Urothelium cell line (cell line): ENCODE measurements at places on chromosomes 4 and X.

DNA sequence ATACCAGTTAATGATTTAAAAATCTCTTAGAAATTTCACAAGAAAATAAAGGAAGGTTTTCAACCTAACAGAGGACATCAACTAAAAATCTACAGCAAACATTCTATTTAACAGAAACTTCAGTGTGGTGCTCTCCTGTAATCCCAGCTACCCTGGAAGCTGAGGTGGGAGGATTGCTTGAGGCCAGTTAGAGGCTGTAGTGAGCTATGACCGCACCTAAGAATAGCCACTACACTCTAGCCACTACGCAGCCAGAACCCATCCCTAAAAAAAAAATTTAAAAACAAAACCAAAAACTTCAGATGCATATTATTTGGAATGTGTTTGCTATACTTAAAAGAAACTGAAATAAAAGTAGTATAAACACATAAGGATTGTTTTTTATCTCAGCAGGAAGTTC is 7.2 kb upstream of the FHIP1A start:
- no peak for DNase-seq

GRCh38 chr4:17142232-17142711 is 243.8 kb upstream of the LDB2 start:
- peak; percentile 27 for DNase-seq

- peak; percentile 18 for DNase-seq
Observed at GRCh38 chrX:103656617-103657016, 27.8 kb downstream of the TCEAL1 start.

- DNase-seq: no peak
Observed at GRCh38 chr4:120830204-120830603, 92.3 kb downstream of the PRDM5 start.

DNA sequence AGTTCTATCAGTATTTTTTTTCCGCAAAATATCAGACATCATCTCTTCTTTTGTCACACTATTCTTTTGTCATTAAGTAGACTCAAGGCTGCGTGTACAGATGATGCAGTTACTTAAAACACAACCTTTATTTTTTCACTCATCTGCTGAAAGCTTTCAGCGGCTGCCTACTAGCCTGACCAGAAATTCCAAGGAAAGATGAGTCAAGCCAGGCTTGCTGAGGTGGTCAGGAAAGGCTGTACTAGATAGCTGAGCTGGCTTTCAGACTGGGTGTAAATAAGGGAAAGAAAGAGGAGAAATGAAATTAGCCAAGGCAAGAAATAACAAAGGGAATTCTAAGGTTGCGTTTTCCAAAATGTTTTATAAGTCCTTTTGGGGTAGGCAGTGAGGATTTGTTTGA is 17.9 kb downstream of the STK26 start:
- DNase-seq: peak; percentile 1

GRCh38 chrX:75155827-75156525 is at the start of gene ABCB7:
Gene ABCB7, minus strand, starts transcription at chrX:75156283. Its CDS starts 11 bp downstream, at chrX:75156272.
- DNase-seq: peak; percentile 73

- DNase-seq: no peak
Observed at GRCh38 chr4:9979101-9979701, 42.1 kb downstream of the SLC2A9 start.

DNA sequence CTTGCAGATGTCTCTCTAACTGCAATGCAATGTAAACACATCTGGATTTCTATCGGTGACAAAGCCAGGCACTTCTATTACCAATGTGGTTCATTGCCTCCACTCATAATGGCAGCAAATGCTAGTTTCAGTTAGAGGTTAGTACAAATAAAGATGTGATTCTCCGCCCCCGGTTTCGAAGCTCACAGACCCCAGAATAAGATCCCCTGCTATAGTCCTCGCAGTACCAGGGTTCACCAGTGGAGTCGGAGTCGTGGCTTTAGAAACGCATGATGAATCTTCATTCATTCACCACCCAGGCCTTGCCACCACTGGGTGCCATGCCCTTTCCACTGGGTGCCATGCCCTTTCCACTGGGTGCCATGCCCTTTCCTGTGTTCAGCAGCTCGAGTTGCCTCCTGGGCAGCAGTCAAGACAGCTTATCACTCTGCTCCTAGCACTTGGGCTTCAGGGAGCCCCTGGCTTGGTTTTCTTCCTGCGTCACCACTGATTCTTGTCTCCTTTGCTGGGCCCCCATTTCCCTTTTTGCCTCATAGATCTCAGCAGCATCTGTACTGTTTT is 3.5 kb upstream of the NAA10 start:
- no peak for DNase-seq

GRCh38 chr4:16812041-16812440 is 86.4 kb downstream of the LDB2 start:
- no peak for DNase-seq

DNA sequence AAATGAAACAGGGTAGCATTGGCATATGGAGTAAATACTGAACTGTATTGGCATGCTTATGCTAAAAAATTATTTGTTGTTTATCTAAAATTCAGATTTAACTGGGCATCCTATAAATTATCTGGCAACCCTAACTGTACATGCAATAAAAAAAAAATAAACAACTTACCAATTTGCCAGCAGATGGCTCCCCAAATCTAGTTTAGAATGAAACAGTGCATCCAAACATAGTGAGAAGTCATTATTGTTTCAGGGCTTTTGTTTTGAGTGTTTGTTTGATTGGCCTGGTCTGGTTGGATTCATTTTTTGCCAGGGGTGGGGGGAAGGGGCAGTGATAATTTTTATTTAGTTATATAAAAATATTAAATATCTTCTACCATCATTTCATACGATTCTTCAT is 12.8 kb upstream of the NSUN7 start:
- peak; percentile 49 for DNase-seq

GRCh38 chr4:137039370-137039769 is 492.9 kb downstream of the PCDH18 start:
- DNase-seq: no peak

GRCh38 chrX:132442691-132443090 is 46.1 kb downstream of the MBNL3 start:
- no peak for DNase-seq
